Activated naive CD4-positive, alpha-beta T cell (primary cell): ENCODE measurements at places on chromosomes 5 and 9.

DNA sequence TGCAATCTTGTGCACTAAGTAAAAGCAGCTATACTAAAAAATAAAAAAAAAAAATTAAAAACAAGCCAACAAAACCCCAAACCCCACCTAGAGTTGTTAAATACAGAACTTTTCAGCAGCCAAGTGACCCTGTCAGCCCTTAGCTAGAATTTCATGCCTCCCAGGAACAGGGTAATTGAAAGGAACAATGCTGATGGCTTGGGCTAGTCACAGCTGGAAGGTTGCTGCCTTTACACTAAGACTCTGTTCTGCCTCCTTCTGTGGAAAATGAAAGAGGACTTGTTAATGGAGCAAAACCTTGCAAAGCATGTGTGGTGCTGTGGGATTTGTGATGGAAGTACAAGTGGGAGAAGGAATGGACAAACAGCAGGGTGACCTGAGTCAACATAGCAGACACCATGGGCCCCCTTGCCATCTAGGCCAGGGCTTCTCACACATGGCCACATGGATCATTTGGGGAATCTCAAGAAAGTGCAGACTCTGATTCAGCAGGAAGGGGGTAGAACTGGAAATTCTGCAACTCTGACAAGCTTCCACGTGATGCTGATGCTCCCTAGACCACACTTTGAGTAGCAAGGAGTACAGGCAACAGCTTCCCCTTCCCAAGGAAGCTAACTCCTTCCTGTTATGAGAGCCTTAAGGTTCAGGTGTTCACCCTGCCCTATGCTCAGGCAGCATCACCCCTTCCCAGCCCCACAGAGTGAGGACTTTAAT, 14.9 kb upstream of the TMEM252 start:
- no peak for DNase-seq

- DNase-seq = no peak
These were observed 8.5 kb upstream of the EGFLAM start for GRCh38 chr5:38249812-38250211.

DNA sequence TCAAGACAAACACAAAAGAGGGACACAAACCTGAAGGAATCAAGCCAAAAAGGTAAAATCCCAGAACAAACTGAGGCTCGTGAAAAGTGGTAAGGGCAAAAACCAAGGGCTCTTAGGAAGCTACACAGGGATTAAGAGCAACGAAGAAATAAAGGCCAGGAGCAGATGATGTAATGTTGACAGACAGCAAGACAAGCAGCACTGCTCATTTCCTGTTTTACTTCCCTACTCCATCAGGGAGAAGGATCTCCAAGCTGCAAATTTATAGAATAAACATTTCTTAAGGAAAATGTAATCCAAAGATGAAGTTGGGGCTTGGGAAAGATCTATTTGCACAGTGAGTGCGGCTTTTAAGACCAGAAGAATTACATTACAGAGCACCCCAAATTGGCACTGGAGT, 182.3 kb upstream of the MAP1B start:
- no peak for DNase-seq

GRCh38 chr5:41708604-41708940, 161.7 kb downstream of the OXCT1 start:
- no peak for DNase-seq

DNA sequence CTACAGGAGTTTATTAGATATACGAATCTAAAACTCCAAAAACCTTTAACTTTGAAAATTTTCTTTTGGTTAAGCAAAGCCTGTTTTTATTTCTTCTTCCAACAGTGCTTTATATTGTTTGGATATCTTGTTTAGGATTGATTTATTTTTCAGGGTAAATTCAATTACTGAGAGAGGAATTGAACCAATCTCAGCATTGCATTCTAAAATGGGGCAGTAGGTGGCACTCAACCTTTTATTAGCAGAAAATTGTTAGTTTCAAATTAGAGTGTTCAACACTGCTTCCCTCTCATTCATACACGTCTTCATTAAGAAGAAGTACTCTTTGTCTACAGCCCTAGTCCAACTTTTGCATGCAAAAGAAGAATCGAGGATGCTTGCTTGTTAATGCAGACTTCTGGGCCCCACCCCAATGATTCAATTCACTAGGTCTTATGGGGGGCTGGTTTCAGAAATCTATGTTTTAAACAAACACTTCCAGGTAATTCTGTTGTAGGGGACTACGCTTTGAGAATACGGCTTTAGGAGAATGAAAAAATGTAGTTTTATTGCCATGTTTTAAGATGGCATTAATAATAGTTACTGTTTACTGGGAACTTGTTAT, 26.6 kb downstream of the MRPL22 start:
- no peak for DNase-seq

DNA sequence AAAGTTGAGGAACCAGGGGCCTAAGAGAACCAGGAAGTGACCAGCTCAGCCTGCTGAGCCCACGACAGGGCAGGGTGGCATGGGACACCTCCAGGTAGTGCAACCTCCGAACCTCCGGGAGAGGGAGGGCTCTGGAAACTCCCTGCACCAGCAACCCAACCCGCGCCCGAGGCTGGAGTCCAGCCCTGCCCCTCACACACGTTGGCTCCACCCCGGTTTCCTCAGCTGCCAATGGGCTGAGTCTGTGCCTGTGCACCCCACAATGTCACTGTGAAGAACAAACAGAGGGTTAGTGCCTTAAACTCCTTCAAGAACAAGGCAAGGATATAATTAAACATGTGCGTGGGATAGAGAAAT, 17.0 kb upstream of the UNC5A start:
- no peak for DNase-seq

GRCh38 chr5:81177061-81177460, 56.1 kb upstream of the CKMT2 start:
- no peak for DNase-seq

DNA sequence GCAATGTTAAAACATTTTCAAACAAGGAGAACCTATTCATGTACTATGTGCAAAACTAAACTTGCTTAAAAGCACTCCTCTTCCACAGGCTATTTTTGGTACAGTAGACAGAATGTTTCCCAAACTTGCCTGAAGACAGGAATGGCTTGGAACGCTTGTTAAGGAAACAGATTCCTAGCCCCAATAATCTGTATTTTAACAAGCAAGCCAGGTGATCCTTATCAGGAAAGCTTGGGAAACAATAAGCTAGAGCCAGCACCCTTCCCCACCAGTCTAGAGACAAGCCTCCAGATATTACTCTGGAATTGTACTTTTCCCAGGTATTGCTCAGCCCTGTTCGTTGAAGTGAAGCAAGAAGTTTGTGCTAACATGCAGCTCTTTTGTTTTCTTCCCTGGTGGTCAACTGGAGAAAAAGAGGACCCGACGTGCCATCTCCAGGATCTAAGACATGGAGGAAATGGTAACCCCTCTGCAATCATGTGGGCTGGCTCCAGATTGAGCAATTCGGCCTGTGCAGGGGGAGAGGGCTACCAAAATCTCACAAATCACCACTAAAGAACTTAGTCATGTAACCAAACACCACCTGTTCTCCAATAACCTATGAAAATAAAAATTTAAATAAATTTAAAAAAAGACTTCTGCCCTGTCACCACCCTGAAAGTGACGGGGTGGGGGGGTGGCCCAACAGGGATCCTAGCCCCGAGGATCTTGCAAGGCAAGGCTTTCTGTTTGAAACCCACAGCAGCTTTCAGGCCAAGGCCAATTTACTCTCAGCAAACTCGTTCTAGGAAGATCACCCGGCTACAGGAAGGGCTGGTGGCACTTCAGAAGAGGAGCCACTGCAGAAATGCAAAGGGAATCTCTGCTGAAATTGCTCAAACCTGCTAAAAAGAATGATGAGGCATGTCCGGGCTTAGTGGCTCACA, 48.6 kb downstream of the SHB start:
- DNase-seq = no peak

DNA sequence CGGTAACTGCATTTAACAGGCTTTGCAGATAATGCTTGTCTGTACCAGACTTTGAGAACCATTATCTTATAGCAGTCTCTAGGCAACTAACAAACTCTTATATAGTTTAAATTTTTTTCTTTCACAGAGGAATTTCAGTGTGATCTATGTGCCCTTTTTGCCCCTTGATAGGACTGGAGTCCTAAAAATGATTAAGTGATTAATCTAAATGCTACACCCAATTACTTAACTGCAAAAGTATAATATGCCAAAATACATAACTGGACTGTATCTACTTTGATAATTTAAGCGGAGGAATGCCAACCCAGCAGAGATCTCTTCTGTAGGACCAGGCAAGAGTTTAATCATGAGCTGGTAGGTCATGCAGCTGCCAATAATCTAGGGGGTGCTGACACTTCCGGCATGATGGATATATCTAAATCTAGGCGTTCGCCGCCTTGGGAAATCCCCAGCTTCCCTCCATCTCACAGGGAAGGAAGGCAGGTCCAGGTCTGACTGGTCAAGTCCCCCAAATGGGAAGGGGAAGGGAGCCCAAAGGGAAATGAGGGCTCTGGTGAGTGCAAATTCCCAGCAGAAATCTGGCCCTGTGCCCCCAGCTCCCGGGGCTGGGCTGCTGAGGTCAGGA, 205.6 kb downstream of the GAPVD1 start:
- no peak for DNase-seq

DNA sequence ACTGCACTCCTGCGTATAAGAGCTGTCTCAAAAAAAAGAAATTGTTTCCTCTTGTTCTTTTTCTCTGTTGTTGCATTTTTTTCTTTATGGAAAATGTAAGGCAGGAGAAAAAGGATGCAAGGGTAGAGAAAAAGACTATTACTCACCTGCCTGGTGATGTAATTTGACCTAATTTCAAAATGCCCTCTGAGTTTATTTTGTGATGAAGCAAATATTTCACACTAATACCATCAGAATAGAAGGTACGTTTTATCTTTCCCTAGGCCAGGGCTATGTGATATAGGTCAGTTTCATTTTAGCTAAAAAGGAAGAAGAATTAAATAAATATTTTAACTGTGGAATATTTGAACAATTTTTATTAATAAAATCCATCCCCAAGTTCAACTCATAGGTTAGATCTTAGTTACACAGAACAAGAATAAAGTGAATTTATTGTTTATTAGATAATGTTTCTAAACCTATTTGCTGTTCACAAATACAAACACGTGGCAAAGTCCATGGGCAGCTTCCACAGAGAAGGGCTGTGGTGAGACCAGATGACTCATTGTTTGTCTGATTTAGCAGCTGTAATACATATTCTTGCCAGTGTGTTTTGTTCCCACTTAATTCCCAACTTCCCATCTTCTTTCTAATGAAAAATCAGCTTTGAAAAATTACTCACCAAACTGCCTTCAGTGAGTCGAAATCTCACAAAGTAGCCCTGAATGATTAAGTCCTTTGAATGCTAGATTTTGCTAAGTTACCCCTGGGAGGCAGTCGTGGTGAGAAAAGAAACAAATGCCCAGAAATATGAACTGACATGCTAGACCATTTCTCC, 52.8 kb upstream of the CCDC112 start:
- no peak for DNase-seq

- no peak for DNase-seq
These were observed 211.4 kb downstream of the GAS1 start for GRCh38 chr9:86735772-86736458.

DNA sequence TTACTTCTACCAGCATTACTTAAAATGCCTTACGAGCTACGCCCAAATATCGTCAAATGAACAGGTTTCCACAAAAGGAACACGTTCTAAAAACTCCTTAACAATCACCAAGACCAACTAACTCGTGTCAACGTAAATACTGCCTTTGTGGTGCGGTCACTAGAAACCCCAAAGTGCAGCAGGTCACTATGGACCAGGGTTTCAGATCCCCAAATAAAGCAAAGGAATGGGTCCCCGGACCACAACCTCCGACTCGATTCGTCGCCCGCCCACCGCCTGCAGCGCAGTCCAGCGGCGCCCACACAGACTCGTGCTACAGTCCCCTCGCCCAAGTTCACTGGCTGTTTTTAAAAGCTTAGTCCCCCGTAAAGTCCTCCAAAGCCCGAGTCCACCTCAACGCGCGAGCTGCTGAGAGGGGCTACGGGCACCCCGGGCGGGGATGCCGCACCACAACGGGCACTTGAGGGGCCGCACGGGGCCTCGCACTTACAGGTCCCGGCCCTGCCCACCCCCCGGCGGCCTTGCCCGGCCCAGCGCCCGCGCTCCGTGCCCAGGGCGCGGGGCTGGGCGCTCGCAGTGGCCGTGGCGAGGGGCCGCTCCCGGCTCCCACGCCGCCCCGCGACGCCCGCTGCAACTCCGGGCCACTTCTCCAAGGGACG, 1.1 kb downstream of the NFIB start:
- DNase-seq = no peak

GRCh38 chr9:84456527-84456926, 116.0 kb upstream of the SLC28A3 start:
- no peak for DNase-seq

- DNase-seq = no peak
These were observed 714.8 kb downstream of the TLR4 start for GRCh38 chr9:118418887-118419565.

DNA sequence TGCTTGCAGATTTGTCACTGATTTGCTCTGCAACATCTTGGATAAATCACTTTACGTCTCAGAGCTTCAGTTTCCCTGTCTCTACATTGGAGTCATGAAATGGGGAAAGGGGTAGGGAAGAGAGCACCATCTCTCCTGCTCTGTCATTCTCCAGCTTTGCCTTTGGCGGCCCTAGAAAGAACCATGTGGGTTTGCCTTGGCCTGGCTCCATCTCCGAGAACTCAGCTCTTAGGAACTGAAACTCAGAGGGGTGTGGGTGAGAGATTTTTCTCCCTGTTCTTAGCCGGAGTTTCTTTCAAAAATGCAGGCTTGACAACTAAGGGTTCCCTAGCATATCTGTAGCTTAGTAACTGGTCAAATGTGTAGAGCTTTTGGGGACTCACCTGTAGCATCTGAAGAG, 123.5 kb downstream of the SMARCA2 start:
- DNase-seq = no peak

DNA sequence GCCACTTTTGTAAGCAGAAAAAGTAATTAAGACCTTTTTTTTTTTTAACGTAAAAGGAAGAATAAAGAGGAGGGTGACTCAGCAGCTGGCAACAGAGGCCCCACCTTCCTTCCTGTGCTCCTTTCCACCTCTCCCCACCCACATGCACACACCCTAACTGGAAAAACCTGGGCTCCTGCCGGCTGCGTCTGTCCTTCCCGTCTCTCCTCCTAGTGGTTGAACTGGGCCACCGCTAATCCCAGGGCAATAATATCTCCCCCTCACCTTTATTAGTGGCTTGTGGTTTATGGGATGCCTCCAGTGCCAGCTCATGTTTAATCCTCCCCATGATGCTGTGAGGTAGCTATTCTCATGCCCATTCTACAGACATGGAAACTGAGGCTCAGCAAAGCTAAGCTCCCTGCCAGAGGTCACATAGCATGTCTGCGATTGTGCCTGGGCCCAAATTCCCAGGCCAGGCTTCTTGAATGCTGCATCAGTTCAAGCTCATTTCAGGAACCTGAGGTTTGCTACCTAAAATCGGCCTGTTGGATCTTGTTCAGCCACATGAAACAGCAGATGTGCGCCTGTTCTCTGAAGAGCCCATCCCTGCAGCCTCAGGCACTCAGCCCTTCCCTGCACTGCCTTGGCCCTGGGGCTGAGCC, 60.9 kb upstream of the IL17B start:
- no peak for DNase-seq

GRCh38 chr5:2883771-2884170, 132.3 kb upstream of the IRX2 start:
- no peak for DNase-seq

DNA sequence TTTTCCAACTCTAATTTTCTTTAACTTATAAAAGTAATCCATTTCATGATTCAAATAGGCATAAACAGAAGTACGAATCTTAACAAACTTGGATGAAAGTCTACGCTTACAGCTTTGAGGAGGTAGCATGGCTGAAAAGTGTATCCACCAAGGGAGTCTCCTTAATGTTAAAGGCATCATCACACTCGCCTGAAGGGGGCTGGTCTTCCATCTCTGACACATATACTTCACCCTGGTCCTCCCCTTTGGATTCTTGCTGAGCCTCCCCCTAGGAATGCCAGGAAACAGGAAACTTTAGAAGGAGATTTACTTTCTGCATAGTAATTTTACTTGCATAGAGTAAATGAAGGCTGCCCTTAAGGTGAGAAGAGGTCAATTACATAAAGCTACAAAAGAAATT, 10.3 kb upstream of the NME5 start:
- no peak for DNase-seq
